ENCODE measurements at places on chromosomes 11 and 22.

DNA sequence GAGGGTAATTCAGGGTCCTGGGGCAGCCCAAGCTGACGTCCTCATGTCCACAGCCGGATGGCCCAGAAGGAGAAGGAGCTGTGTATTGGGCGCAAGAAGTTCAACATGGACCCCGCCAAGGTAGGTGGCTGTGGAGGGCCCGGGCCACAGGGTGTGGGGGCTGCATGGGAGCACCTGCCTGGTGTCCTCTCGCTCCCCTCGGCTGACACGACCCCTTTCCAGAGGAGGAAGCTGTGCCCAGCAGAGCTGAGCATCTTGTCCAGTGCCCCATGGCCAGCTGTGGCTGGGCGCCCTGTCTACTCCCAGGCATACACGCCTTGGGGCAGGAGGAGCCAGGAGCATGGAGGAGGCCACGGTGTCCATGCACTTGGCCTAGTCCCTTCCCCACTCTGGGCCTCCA is 13.6 kb downstream of the CYTH4 start:
- no peak for DNase-seq

DNA sequence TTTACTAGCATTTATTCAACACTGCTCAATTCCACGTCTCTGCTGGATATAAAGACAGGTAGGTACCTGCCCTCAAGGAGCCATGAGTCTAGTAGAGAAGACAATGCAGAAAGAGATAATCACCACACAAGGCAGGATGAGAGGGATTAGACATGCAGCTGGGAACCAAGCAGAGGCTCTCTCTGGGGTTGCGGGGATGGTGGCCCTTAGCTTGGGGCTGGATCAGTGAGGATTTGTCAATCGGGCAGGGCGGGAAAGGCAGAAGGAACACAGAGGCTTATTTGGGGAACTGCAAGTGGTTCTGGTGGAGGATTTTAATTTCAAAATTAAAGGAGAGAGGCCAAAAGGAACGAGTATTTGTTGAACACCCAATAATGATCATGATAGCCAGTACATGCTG is 8.5 kb upstream of the DMC1 start:
- no peak for DNase-seq

GRCh38 chr11:18394928-18395734 is 768 bp downstream of the LDHA start:
- peak; percentile 20 for DNase-seq

- DNase-seq = no peak
Observed at GRCh38 chr11:118202599-118203422, 22.0 kb downstream of the JAML start.

DNA sequence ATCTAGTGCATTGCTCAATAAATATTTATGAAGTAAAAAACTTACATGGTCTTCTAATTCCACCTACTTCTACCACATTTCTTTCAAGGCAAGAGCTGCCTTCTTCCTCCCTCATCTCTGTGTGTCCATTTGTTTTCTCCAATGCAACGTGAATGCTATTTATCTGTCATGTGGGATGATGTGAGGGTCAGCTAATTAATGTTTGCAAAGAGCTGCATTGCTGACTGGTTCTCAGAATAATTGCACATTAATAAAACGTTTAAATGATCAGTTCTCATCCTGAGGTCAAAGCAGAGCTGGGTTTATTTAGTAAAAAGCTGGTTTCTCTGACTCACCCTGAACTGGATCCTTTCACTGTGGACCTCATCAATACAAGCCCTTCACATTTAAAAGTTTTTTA is 8.7 kb downstream of the TENM4 start:
- DNase-seq = no peak

DNA sequence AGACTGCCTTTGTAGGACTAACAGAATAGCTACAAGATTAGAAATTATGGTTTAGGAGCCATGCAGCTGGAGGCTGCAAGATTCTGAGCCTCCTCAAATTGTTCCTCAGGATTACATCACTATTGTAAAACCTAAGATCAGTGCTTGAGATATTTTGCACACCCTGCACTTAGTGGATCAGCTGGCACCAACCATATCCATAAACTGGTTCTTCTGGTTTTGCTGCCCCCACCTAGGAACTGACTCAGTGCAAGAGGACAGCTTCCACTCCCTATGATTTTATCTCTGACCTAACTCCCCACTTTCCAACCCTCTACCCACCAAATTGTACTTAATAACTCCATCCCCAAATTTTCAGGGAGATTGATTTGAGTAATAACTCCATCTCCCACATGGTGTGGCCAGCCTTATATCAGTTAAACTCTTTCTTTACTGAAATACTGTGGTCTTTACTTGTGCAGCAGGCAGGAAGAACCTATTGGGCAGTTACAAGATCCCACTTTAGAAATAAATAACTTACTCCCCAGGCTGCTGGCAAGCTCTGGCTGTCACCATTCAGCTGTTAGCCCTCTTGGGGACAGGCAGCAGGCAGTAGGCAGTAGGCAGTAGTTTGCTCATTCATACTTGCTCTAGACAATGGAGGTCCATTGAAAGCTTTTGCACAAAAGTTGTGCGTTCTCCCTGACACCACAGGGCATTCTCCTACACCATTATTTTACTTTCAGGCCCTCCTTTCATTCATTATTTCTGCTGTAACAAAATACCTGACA is 119.0 kb downstream of the SLC17A6 start:
- no peak for DNase-seq

All from iris pigment epithelial cell (primary cell).